Heart right ventricle (tissue), 16 donors: ENCODE measurements at places on chromosomes 13 and 19. TPM values are rescaled to one million over a fixed set of nuclear protein-coding genes. Genes with fewer than 3 reads are reported as not detected.

IRGC gene
- not detected for polyA plus RNA-seq

CEACAM21 gene
- 0.41 TPM for polyA plus RNA-seq

VSIG10L gene
- 1.6 TPM for polyA plus RNA-seq

RUVBL2 gene
- polyA plus RNA-seq = 60.1 TPM
